ENCODE measurements at places on chromosomes 12 and 14.

DNA sequence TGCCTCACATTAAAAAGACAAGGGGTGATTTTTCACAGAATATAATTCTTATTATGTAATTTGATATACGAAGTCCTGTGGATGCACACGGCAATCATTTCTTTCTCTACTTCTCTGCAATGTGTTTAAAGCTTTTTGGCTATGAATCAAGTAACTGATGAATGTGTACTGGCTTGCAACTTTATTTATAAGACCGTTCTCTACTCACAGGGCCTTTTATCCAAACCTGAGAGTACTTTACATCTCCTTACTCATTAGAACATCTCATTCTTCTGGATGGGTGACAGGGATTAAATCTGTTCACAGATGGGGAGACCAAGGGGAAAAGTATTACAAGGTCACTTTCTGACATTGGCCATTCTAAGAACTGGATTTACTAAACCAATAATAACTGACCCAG lies 215.8 kb upstream of the DIO2 start:
- no peak for DNase-seq

- DNase-seq = no peak
Measured at GRCh38 chr14:74978416-74978947, 23.1 kb upstream of the PGF start.

GRCh38 chr12:94165138-94165537 lies 16.8 kb downstream of the PLXNC1 start:
- DNase-seq = peak; percentile 68

DNA sequence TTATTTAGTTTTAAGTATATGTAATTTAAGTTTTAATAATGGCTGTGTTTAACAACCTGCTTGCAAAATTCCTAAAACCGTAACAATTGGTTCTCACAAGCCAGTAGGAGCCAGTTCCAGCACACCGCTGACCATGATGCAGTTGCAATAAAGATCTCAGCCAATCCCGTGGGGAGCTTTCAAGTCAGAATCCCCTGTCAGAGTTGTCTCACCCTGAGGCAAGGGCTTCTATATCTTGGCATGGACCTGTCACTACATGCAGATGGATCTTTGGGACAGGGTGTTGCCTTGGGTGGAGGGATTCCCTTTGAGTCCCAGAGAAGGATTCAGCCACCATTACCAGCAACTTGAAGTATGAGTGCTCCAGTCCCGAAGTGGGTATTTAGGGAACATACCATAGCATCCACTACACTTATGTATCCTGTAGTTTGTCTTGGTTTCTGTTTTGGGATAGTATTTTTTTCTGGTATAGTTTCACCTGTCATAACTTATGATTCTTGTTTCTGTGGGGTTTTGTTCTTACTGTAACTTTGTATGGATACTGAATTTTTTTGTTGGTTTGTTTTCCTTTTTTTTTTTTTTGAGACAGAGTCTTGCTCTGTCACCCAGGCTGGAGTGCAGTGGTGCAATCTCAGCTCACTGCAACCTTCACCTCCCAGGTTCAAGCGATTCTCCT lies 30.1 kb upstream of the LIMA1 start:
- no peak for DNase-seq

GRCh38 chr14:61564618-61565091 lies 130.7 kb upstream of the HIF1A start:
- peak; percentile 94 for DNase-seq

- no peak for DNase-seq
Measured at GRCh38 chr12:1523046-1523445, 71.3 kb downstream of the FBXL14 start.

DNA sequence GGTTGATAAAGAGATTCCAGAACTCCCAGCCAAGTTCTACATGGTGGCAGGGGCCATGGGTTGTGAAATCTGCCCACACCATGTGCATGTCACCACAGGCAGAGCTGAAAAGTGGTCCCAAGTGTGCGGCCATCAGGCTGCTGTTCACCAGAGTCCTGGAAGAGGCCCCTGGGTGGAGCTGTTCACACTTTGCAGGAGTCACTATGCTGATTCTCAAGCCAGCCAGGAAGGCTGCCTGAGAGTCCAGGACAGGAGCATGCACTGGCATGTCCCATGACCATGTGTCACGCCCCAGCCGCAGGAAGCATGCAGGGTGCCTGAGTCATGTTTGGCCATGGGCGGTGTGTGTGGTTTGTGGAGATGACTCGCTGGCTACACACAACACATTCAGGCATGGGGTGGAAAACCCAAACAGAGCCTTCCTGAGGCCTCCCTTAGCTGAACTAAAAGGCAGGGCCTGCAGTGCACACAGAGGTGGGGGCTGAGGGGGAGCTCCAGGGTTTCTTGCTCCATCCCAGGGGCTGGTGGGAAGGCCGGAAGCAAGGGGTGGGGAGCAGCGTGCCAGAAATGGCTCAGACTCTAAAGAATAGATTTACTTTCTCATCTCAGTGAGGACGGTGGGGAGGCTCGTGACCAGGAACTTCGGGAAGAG lies 19.4 kb downstream of the ABCB9 start:
- peak; percentile 100 for DNase-seq

- peak; percentile 77 for DNase-seq
Measured at GRCh38 chr12:52395761-52396434, 10.2 kb downstream of the KRT82 start.

DNA sequence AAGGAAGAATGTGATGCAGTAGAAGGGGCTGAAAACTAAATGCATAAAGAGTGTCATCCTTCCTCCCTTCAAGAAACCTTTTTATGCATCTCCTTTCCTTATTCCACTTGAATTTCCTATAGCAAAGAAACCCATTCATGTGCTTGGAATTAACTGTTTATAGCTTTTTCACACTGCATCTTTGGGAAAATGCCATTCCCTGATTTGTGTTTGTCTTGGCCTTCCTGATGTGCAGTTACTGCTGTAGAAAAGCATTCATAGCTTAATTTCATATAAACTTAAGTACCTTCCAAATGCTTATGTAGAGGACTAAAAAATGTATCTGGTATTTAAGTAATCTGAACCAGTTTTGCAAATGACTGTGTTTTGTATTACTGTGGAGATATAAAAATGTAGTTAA lies 61.8 kb downstream of the SDR9C7 start:
- no peak for DNase-seq

- DNase-seq = no peak
Measured at GRCh38 chr12:23617749-23618148, 331.7 kb downstream of the SOX5 start.

DNA sequence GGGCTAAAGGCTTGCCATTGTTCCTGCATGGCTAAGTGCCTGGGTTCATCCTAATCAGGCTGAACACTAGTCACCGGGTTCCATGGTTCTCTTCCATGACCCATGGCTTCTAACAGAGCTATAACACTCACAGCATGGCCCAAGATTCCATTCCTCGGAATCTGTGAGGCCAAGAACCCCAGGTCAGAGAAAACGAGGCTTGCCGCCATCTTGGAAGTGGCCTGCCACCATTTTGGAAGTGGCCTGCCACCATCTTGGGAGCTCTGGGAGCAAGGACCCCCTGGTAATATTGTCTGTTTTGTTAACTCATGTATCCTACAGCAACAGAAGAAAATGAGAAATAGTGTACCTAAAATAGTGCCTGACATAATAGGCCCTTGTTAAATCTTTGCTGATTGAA lies 92.7 kb downstream of the ADAMTS20 start:
- no peak for DNase-seq

GRCh38 chr12:96879301-96879700 lies 27.8 kb upstream of the NEDD1 start:
- DNase-seq = peak; percentile 68

- no peak for DNase-seq
Measured at GRCh38 chr14:102203382-102203781, 63.7 kb downstream of the WDR20 start.

- no peak for DNase-seq
Measured at GRCh38 chr12:91695964-91696363, 449.7 kb downstream of the BTG1 start.

- no peak for DNase-seq
Measured at GRCh38 chr14:94380225-94381148, 7.9 kb downstream of the SERPINA1 start.

DNA sequence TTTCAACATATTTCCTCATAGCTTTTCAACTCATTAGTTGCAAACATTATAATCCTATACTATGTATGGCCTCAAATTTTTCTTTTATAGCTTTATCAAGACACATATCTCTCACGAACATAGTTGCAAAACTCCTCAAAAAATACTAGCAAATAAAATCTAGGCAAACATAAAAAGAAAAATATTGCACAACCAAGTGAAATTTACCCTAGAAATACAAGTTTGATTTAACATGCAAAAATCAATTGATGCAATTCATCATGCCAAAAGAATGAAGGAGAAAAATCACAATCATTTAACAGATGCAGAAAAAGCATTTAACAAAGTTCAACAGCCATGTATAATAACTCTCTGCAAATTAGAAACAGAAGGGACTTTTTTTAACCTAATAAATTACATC lies 33.3 kb upstream of the KCNH5 start:
- DNase-seq = no peak

DNA sequence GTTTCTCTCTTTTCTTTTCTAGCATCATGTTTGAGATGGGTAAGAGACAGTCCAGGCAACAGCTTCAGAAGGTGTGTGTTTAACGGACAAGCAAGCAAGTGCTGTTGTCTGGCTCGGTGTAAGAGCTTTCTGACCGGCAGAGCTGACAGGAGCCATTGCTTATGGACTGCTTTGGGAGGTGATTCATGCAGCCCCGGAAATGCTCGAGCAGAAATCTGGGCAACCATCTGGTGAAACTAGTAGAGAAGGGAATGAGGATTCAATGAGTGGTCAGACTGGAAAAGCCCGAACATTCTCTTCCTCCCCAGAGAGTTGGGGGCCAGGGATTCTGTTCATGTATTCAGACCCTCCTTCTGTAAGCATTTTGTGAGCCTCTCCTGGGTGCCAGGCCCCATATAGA lies 24.4 kb downstream of the TUNAR start:
- peak; percentile 84 for DNase-seq

DNA sequence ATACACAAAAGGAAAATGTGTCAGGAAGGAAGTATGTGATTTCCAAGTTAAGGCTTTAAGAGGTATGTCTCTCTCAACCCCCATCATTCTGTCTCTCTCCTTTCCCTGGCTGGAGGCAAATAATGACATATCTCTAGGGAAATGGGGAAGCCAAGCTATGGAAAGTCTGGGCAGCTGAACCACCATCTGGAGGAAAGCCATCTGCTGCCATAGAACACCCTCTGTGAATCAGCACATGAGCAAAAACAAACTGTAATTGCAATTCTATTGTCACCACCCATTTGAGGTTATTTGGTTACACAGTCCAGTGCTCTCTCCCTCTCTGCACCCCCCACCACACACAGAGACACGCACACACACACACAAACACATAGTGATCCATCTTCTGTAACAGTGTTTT lies 766.2 kb downstream of the FLRT2 start:
- no peak for DNase-seq

DNA sequence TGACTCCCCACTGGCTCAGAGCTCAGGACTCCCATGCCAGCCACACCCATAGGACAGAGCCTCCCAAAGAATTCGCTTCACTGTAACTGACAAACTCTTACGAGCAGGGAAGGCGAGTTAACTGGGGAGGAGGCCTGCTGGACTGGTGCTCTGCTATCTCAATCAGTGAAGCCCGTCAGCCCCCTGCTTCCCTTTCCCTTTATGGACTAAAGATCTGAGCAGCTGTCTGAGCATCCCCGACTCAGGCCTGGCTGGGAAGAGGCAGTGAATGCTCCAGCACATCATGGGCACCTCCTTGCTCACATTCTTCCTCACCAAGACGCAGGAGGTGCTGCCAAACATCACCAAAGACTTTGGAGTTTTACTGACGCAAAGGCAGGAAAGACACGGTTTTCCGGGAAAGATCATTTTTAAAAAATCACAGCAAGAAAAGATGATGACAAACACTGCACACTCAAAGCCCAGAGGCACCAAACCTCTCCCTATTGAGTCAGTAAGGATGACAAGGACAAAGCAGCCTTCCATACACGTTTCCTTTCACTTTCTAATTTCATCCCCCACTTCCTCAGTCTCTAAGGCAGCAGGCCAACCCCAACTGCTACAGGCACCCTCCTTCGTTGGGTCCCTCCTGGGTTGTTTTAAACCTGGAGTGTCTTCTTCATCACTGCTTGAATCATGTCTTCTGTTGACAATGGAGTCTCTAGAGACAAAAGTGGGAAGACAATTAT lies 45.0 kb upstream of the P2RX7 start:
- no peak for DNase-seq
